ENCODE measurements at places on chromosomes 13 and 19. TPM values are rescaled to one million over a fixed set of nuclear protein-coding genes. Genes with fewer than 3 reads are reported as not detected.

The ADM5 gene
- total RNA-seq, result 3.5 TPM

The PLPP2 gene
- total RNA-seq, result 2.3 TPM

DNA sequence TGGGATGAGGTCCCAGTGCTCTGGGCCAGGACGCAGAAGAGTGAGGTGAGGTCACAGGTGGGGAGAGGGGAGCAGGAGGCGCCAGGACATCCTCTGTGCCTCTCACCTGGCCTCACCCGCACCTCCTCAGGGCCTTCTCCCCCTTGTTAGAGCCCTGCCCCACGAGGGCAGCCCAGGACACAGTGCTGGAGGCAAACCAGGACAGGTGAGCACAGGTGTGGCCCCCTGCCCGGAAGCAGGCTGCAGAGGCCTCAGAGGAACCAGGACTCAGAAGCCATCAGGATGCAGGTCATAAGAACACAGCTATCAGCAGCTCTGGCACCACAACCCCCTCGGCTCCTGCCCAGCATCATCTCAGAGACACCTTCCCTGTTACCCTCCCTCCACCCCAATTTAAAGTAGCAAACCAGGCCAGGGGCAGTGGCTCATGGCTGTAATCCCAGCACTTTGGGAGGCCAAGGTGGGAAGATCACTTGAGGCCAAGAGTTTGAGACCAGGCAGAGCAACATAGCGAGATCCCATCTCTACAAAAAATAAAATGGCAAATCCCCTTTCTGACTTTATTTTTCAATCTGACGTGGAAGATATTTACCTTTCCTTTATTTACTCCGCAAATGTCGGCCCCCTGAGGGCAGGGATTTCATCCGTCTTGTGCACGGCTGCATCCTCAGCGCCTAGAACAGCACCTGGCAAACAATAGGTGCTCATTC is at the start of gene CEACAM16:
CEACAM16 (plus strand) TSS at position 660 of the 710 bp plus-strand sequence. CDS start 2,306 bp downstream, outside the sequence.
- no peaks in the 10 kb centered on the region for H3K36me3 ChIP-seq
- no peaks in the 10 kb centered on the region for H3K4me1 ChIP-seq
- no peaks in the 10 kb centered on the region for H3K27me3 ChIP-seq
- no peak for DNase-seq
- no peak within 1 kb of the TSS for H3K27ac ChIP-seq

- no peak overlapping the region for H3K27ac ChIP-seq
- no peaks in the 10 kb centered on the region for H3K4me1 ChIP-seq
- H3K36me3 ChIP-seq, result no peaks in the 10 kb centered on the region
- no peaks in the 10 kb centered on the region for H3K27me3 ChIP-seq
Measured at GRCh38 chr13:21703846-21704245, 33.0 kb downstream of the FGF9 start.

- no peaks in the 10 kb centered on the region for H3K27me3 ChIP-seq
- H3K4me1 ChIP-seq, result no peaks in the 10 kb centered on the region
- no peak overlapping the region for H3K4me3 ChIP-seq
- peaks cover 35% of the 10 kb centered on the region for H3K36me3 ChIP-seq
Measured at GRCh38 chr19:17831419-17831888, 10.1 kb upstream of the INSL3 start.

DNA sequence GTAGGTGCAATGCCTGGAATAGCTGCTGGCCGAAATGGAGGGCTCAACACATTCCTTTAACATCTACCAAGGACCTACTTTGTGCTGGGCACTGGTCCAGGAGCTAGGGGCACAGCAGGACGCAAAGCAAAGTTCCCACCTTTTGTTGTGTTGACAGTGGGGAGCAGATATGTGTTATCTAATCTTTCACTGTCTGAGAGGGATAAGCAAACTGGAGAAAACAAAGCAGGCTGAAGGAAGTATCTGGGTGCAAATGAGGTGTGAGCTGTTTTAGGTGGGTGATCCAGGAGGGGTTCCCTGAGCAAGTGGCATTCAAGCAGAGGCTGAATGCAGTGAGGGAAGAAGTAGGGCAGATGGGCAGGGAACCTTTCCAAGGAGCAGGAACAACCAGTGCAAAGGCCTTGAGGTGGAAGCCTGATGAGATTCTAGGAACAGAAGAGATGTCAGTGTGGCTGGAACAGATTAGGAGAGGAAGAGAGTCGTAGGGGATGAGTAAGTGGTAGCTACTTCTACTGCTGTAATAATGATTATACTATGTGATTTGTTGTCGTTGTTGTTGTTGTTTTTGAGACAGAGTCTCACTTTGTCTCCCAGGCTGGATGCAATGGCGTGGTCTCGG is 2.2 kb upstream of the PLAUR start:
- DNase-seq, result no peak
- H3K4me3 ChIP-seq, result no peak overlapping the region
- no peak overlapping the region for H3K27ac ChIP-seq

GRCh38 chr13:81762449-81762848 is 1421.5 kb upstream of the SPRY2 start:
- no peaks in the 10 kb centered on the region for H3K27me3 ChIP-seq
- no peak overlapping the region for H3K4me3 ChIP-seq
- H3K27ac ChIP-seq, result no peak overlapping the region
- no peaks in the 10 kb centered on the region for H3K4me1 ChIP-seq
- no peaks in the 10 kb centered on the region for H3K36me3 ChIP-seq
